ENCODE measurements at places on chromosomes 3 and 15.

DNA sequence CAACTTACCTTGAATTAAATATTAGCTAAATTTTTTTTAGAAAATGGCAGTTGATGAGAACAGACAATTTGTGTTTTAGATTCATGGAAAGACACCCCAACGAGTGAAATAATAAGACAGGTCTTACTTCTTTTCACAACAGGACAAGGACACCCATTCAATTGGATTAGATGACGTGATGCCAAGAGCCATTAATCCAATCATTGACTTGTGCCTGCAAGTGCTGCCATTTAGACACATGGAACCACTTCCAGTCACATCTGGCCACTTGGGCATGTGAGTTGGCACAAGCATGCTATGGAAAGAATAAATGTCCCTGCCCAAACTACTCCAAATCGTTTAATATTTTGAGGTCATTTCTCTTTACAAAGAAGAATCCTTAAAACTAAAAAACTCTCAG, 1308.8 kb downstream of the ROBO2 start:
- no peak for DNase-seq

GRCh38 chr15:43896543-43896942, 69.7 kb downstream of the WDR76 start:
- DNase-seq = no peak

DNA sequence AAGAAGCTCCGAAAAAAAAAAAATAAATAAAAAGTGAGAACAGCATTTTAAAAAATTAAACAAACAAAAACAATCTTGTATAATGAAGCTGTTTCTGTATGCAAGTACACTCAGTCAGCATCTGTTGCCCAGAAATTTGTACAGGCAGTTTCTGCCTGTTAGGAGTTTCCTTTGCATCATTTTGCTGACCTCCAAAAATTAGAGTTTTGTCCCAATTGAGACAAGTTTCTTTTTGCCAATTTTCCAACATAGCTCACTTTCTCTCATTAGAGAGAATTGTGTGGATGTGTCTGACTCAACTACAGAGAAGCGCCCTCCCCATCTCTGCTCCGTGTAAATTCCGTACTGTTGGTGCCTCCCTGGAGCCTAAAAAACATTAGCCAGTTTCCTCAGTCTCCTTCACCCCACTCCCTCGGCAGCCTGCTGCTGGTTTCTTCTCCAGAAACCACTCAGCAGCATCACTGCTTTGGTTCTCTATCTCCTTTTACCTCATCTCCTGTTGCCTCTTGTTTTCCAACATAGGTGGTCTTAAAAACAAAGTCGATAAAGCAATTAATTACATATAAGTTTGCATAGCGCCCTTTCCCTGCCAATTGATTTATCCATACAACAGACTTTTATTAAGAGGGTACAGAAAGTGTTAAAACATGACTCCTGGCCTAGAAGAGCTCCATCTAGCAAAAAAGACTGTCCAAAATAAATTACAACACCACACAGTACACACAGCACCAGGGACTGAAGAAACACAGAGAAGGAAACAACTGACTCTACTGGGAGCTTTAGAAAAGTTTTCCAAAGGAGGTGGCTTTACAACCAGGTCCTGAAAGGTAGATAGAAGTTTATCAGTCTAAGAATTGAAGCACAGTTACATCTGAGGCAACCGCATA, 286.7 kb downstream of the SHOX2 start:
- no peak for DNase-seq

- no peak for DNase-seq
These were observed 643.4 kb upstream of the ARPP21 start for GRCh38 chr3:34995796-34996430.

GRCh38 chr15:36108541-36108940, 470.9 kb upstream of the CDIN1 start:
- no peak for DNase-seq

- DNase-seq = no peak
These were observed 42.1 kb downstream of the PLS1 start for GRCh38 chr3:142638291-142638690.

DNA sequence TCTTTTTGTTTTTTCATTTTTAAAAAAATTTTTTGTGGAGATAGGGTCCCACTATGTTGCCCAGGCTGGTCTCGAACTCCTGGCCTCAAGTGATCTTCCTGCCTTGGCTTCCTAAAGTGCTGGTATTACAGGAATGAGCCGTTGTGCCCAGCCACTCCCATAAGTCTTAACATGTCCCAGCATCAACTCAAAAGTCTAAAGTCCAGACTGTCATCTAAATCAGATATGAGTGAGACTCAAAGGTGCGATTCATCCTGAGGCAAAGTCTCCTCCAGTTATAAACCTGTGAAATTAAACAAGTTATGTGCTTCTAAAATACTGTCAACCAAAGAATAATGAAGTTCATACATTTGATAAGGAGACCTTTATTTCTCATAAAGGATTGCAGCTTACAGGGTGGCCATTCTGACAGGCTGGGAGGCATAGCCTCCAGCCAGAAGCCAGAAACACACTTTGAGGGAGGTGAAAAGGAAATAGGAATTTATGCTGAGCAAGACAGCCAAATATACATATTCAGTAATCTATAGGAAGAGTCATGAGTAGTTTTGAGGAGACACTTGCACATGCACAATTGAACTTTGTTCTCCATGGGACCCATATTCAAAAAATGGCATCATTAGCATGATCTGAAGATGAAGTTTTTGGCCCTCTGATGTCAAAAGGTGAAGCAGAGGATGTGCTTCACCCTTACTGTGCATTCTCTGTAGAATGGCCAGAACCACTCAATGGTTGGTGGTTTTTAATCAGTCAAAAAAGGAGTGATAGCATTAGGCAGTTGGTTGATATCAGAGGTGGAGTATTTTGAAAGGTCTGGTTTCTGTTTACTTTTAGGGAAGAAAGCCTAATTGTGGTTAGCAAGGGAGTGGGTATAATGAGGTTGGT, 11.0 kb upstream of the ZNF662 start:
- no peak for DNase-seq

GRCh38 chr15:46416544-46416943, 781.7 kb downstream of the SQOR start:
- DNase-seq = no peak

- DNase-seq = no peak
These were observed 185.2 kb downstream of the ATP10A start for GRCh38 chr15:25677719-25678499.

- DNase-seq = no peak
These were observed at the start of gene GRK7 for GRCh38 chr3:141763088-141763750. TSS of gene GRK7 (plus strand) at chr3:141763408. CDS start at chr3:141778285, 14,877 bp downstream.
